Temporal lobe (tissue), 4 donors: ENCODE measurements at places on chromosomes 3 and 15. TPM values are rescaled to one million over a fixed set of nuclear protein-coding genes. Genes with fewer than 3 reads are reported as not detected.

APOD gene
- 7.4 TPM for total RNA-seq

GTPBP8 gene
- 21.6 TPM for total RNA-seq

CDCP1 gene
- total RNA-seq = 0.98 TPM

ADPRH gene
- total RNA-seq = 0.74 TPM

ALG1L2 gene
- total RNA-seq = not detected

C2CD4A gene
- total RNA-seq = not detected

CAMP gene
- total RNA-seq = not detected

LSAMP gene
- total RNA-seq = 97.1 TPM

KLHL18 gene
- total RNA-seq = 22.9 TPM

GOLGA6A gene
- not detected for total RNA-seq

PPP1R2 gene
- 43.0 TPM for total RNA-seq

BOC gene
- total RNA-seq = 8.1 TPM

SLC27A2 gene
- 3.0 TPM for total RNA-seq

CAV3 gene
- total RNA-seq = not detected

INAFM2 gene
- 11.3 TPM for total RNA-seq

ZNF385D gene
- 15.7 TPM for total RNA-seq

CSTA gene
- not detected for total RNA-seq

ERC2 gene
- total RNA-seq = 58.3 TPM

CP gene
- total RNA-seq = 0.98 TPM

IGSF10 gene
- total RNA-seq = 0.74 TPM
